Activated naive CD8-positive, alpha-beta T cell treated with anti-CD3 and anti-CD28 coated beads, Interleukin-2, amount 10 ng/mL, durations not matched to agents 7 days and 5 days (primary cell): ENCODE measurements at places on chromosomes 11 and 22. TPM values are rescaled to one million over a fixed set of nuclear protein-coding genes. Genes with fewer than 3 reads are reported as not detected.

DNA sequence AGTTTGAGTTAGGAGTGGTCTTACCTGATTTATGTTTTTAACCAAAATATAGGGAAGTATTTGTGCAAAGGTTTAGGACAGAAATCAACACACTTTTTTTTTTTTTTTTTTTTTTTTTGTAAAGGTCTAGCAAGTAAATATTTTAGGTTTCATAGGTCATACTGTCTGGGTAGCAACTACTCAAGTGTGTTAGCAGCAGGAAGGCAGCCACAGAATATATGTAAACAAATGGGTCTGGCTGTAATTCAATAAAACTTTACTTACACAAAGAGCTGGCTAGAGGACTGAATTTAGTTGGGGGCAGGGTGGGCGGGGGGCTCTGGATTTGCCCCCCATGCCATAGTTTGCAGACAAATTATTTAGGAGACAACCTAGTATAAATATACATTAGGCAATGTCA, 510.4 kb downstream of the NELL1 start:
- no peaks in the 10 kb centered on the region for H3K4me1 ChIP-seq
- no peak overlapping the region for H3K27ac ChIP-seq
- no peak overlapping the region for H3K4me3 ChIP-seq
- no peak for DNase-seq
- no peaks in the 10 kb centered on the region for H3K27me3 ChIP-seq
- no peaks in the 10 kb centered on the region for H3K36me3 ChIP-seq

- no peak overlapping the region for H3K4me3 ChIP-seq
- H3K36me3 ChIP-seq: no peaks in the 10 kb centered on the region
- H3K27ac ChIP-seq: no peak overlapping the region
- no peak for DNase-seq
- no peaks in the 10 kb centered on the region for H3K27me3 ChIP-seq
- H3K4me1 ChIP-seq: peaks cover 10% of the 10 kb centered on the region
These were observed 34.2 kb downstream of the IL18 start for GRCh38 chr11:112129656-112130055.

GRCh38 chr11:80317612-80318011, 876.8 kb upstream of the TENM4 start:
- no peaks in the 10 kb centered on the region for H3K27me3 ChIP-seq
- H3K36me3 ChIP-seq: no peaks in the 10 kb centered on the region
- H3K27ac ChIP-seq: no peak overlapping the region
- no peak for DNase-seq

- no peaks in the 10 kb centered on the region for H3K36me3 ChIP-seq
- no peak for DNase-seq
- no peak overlapping the region for H3K4me3 ChIP-seq
These were observed 167.4 kb downstream of the NAV2 start for GRCh38 chr11:19880088-19880345.

GRCh38 chr22:26798462-26799065, 141.2 kb downstream of the MIAT start:
- H3K27me3 ChIP-seq: no peaks in the 10 kb centered on the region
- H3K4me1 ChIP-seq: no peaks in the 10 kb centered on the region
- no peak overlapping the region for H3K4me3 ChIP-seq
- DNase-seq: no peak
- H3K36me3 ChIP-seq: no peaks in the 10 kb centered on the region

The UPK3A gene
- total RNA-seq: not detected
